ENCODE measurements at places on chromosomes 16 and 17.

- no peak for DNase-seq
Observed at GRCh38 chr16:27390151-27390550, 11.8 kb upstream of the IL21R start.

GRCh38 chr16:58492066-58492465 lies 7.9 kb upstream of the NDRG4 start:
- no peak for DNase-seq

DNA sequence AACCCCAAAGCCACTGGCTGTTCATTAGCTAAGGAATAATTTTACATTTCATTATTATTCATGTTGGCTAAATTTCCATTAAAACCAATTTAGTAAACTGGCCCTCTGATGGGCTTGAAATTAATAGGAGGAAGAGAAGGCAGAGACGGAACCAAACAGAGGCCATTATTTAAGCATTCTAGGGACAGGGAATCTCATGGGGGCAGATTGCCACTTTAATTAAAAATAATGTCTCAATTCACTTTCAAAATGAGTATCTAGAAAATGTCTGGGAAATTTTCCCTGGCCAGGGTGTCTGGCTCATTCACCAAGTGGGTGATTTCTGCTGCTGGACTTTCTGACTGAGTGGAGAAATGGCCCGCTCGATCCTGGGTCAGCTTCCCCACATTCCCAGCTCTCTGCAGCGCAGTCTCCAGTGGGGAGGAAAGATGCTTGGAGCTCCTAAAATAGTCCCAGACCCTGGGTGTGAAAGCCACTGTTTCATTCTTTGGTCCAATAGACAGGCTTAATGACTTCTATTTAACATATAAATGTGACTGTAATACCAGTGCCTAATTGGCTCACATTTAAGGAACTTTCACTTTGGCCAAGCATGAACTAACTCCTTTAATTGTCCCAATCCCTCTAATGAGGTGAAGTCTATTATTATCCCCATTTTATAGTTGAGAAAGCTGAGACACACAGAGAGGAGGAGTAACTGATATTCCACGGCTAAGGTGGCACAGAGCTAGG lies 64.3 kb downstream of the IRX6 start:
- no peak for DNase-seq

DNA sequence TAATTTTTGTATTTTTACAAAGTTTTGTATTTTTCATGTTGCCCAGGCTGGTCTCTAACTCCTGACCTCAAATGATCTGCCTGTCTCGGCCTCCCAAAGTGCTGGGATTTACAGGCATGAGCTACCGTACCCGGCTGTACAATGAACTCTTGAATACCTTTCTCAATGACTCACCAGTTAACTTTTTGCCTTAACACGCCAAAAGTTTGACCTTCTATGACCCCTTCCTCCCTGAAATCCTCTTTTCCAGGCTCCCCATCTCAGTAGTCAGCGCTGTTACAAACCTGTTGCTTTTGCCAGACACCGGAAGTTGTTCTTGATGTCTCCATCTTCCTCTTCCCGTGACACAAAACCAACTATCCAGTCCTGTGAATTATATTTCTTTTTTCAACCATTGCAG lies 158.1 kb upstream of the ASIC2 start:
- no peak for DNase-seq

DNA sequence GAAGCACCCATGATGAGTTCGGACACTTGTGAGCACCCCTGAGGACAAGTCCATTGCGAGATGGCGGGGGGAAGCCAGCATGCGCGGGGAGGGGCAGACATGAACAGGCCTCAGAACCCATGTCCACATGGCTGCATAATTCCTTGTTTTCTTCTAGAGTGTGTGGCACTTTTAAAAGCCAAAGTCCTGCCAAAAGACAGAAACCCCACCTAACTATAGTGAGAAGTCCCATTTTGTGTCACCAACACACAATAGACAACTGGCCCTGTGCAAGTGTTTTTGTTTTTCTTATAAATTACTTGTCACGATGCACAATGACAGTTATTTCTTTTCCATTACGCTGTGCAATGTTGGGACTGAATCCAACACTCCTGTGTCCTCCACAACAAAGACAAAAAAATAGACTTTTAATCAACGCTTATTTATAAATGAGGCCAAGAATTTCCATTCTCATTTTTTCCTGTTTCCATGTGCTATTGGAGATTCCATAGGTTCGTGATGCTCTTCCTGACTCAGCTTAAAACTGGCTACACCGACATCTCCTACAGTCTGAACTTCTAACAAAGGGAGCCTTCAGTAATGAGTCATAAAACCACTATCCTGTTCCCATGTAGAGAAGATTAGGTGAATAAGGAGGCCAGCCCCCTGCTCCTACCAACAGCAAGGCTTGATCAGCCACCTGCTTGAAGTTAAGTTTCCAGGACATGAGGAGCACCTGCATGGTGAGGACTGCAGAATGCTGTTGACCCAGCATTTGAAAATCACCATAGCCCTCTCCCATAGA lies 98.9 kb downstream of the ZNF423 start:
- peak; percentile 70 for DNase-seq

DNA sequence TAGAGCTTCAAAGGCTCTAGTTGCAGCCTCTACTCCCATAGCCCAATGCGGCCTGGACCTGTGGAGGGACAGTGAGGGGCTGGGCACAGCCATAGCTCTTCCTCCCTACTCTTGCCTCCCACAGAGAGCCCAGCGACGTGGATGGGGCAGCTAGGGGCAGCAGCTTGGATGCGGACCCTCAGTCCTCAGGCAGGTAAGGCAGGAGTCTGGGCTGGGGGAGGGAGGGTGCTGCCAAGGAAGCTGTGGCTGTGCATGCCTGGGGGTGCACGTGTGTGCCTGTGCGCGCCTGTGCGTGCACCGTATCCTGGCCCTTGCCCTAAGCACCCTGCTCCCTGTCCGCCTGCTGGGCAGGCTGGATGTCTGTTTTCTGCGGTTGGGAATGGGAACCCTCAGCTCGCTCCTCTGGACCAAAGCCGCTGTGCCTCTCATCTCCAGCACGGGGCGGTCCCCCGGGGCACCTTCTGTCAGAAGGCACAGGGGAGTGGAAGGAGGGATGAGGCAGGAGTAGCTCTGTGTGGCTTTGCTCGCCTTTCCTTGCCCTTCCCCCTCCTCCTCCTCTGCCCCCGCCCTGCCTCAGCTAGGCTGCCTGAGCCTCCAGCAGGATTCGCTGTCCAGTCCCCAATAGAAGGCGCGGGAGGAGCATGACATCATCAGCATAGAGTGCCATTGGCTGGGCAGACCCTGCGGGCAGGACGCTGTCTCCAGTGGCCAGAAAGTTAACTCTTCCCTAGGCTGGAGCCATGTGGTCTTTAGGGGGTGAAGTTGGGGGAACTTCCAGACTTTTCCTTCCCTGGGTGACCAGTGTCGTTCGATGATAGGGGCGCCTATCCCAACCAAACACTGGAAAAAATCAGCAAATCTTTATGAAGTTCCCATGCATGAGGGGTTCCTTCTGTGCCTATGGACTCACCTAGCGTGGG lies 797 bp downstream of the PRCD start:
- DNase-seq = peak; percentile 96

DNA sequence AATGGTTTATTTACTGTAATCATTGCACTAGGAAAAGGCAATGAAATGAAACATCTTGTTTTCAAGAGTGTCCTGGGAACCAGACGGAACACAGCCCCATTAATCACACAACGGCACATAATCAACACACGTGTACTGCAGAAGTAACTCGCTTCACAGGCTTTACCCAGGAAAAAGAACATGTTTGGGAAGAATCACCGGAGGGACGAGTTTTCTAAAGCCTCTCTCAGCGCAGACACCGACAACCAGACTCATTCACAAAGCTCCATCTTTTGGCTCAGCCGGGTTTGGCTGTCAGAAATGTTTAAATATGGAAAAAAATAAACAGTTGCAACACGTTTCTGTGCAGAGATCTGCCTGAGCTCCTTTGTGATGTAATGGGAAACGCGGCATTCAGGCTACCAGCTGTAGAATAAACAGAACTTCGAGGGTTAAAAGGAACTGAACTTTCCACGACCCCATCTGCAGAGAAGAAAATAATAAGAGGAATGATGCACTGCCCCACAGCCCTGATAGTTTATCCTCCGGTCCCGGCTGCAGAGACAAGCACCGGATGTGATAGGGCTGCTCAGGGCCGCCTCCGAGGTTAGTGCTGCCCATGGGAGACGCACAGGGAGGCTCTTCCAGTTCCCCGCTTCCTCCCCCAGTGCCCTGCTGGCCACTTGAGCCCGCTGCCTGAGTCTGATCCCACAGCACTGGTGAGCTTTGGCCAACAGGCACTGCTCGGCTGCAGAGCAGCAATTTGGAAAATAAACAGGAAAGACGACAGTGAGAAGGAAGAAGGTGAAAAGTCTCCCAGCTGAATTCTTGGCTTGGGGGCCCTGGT lies 119.8 kb downstream of the HIC1 start:
- peak; percentile 86 for DNase-seq

GRCh38 chr16:67748834-67749233 lies 29.7 kb upstream of the GFOD2 start:
- DNase-seq = no peak

GRCh38 chr17:75130059-75130631 lies 1.4 kb downstream of the NT5C start:
- no peak for DNase-seq

DNA sequence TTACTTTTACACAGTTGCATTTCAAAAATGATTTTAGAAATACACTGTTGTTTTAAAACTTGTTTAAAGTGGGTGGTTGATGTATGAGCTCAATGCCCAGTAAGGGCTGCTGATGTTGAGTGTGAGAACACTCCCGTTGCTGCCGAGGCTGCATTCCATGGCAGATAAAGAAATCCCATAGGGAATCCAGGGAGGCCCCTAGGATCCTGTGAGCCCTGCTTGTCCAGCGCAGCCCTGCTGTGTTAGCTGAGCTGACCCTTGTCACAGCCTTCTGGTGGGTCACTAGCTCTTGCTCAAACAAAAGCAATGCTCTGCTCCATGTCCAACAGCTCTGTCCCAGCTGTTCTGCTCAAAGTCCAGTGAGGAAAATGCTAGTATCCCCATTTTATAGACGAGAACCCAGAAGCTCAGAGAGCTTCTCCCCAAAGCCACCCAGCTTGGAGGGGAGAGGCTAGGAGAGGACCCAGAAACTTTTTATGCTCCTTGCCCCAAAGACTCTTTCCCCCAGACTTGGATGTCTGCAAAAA lies 18.6 kb upstream of the COL1A1 start:
- DNase-seq = peak; percentile 64

- DNase-seq = no peak
Observed at GRCh38 chr17:19654896-19655295, 6.3 kb downstream of the ALDH3A2 start.

DNA sequence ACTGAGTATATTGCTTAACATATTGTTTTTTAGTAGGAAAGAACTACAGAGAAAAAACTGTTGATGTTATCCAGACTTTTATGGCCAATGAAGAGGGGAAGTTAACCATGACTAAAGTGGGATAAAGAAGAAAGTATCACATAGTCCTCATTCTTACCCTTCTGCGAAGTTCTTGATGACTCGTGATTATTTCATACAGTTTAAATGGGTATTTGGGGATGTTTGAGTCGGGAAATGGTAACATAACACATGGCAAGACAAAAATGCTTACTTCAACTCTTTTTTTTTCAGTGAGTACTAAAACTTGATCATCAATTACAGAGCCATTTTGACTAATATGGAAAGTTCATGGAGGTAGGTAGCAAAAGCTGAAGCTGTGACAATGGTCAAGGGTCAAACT lies 4.9 kb downstream of the POLG2 start:
- DNase-seq = no peak

GRCh38 chr16:66902648-66903543 lies 15.8 kb downstream of the CDH16 start:
- no peak for DNase-seq

GRCh38 chr16:77443357-77444146 lies 8.7 kb upstream of the ADAMTS18 start:
- DNase-seq = no peak

GRCh38 chr17:46167826-46168569 lies 25.2 kb downstream of the KANSL1 start:
- DNase-seq = no peak

DNA sequence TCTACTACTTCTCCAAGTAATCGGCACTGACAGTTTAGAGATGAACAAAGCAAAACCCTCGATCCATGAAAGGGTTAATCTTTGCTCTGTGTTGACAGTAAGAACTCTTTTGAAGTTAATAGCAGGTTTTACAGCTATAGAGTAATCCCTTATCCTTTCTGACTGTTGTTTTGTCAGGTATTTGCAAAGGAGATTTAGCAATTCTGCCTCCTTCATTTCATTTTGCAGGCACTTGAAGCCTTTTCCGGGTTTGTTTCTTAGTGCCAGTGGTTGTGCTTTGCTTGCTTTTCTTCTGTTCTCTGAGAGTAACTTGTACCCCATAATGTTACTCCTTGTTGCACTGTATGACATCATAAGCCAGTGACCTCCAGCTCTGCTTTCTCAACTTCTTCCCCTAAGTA lies 64.5 kb downstream of the TANGO6 start:
- DNase-seq = no peak

DNA sequence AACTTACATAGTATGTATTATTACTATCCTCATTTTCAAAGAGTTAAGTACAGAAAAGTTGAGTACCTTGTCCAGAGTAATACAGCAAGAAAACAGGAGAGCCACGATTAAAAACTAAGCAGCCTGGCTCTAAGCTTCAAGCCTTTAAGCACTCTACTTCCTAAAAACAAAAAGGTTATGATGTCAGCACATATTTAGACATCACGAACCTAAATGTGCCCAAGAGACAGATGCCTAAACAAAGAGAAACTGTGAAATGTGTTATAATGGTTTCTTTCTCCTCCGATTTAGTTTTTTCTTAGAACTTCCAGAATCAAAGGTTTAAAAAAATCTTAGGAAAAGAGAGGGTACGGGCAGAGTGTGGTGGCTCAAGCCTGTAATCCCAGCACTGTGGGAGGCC lies 151.0 kb downstream of the VPS53 start:
- no peak for DNase-seq

GRCh38 chr17:32281011-32281451 lies 15.4 kb downstream of the RHBDL3 start:
- DNase-seq = peak; percentile 28

DNA sequence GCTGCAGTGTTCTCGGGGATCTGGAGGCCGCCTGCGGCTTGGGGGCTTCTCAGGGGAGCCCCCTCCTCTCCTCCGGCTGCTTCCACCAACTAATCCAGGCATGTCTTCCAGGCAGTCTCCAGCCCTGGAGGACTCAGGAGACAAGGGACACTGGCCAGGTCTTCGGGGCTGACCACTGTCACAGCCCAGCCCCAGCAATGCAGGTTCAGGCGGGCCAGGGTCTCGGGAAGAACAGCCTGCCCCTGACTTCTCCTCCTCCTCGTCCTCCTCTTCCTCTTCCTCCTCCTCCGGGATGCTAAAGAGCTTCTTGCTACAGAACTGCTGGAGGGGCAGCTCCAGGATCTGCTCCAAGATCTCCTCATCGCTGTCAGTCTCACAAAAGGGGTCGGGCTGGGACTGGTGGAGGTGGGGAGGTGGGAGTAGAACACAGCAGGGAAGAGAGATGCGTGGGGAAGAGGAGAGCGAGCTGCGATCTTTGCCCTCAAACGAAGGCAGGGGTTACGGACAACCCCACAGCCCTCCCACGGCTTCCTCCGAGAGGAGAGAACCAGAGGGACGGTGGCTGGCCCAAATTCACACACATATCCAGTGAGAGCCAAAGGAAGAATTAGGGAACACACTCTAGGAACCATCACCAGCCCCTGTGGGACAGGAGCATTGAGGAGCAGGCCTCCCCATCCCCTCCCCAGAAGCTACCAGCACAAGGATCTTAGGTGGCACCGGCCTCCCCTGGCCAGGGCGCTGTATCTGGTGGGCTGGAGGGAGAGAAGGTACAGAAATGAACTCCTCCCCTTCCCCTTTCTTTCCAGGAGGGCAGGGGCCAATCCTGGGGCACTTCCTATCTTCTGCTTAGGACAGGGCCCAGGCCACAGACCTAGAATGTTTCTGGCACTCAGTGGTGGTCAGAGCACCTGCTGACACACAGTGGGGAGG lies 19.3 kb downstream of the TSPOAP1 start:
- no peak for DNase-seq

Measured in Daoy (cell line).